ENCODE measurements at places on chromosomes 11 and 22. TPM values are rescaled to one million over a fixed set of nuclear protein-coding genes. Genes with fewer than 3 reads are reported as not detected.
A peak's percentile ranks its signal among the peaks of the same experiment; 100 is the strongest.

- no peak for DNase-seq
Measured at GRCh38 chr11:124113890-124114289, 1.4 kb upstream of the VWA5A start.

- no peak for DNase-seq
Measured at GRCh38 chr11:117535201-117535849, 207.7 kb downstream of the CEP164 start.

GRCh38 chr22:49284056-49284784 is 543.5 kb downstream of the BRD1 start:
- no peak for DNase-seq

DNA sequence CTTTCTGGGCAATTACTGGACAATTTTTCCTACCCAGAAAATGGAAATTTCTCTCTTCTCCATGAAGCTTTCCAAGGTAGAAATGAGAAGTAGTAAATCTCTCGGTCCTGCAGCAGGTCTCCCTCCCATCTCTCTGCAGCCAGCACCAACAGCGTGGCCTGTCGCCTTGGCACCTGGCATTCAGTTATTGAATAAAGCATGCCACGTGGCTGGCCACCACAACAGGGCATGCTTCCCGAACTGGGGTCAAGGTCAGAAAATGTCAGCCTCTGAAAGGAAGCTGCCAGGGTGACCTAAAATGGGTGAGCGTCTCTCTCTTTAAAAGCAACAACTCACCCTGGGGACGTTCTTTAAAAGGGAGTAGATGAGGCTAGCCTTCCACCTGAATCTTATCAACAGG is 14.0 kb downstream of the CACNG2 start:
- DNase-seq = no peak

GRCh38 chr22:26573026-26573662 is 16.8 kb downstream of the TPST2 start:
- DNase-seq = no peak

- DNase-seq = no peak
Measured at GRCh38 chr22:29824677-29825076, 13.4 kb downstream of the ASCC2 start.

DNA sequence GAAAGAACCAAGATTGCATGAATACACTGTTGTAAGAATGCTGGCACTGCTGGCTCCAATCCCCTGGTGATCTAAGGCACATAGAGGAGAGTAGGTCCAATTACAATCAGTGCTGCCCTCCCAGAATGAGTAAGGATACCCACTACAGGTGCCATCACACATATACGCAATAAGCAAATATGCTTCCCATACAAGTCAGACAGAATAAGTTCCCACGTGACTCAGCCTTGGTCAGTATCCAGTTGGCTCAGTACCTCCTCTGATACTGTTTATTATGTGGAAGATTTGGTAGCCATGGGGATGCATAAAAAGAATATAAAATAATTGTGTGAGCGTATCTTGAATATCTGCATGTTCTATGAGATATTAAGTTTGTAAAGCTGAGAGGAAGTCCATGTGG is 8.9 kb upstream of the OR2D3 start:
- DNase-seq = no peak

DNA sequence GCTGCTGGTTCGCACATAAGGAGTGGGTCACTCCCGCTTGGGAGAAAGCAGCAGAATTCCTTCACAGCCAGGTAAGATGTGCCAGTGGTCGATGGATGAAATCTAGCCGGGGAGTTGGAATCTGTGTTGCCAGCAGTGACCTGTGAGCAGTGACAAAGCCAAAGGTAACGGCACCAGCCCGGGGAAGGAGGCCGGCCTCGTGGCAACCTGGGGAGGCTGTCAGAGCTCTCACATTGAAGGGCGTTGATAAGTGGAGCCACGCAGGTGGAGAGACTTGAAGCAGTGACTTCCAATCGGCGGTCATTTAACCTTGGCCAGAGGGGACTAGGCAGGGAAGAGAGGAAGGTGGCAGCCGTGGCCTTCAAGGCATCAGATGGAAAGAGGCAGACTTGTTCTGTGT is 58.8 kb downstream of the ARHGAP8 start:
- no peak for DNase-seq

- DNase-seq = peak; percentile 1
Measured at GRCh38 chr11:2589538-2589934, 110.3 kb downstream of the KCNQ1OT1 start.

GRCh38 chr11:70862093-70862492 is 390.3 kb downstream of the SHANK2 start:
- no peak for DNase-seq

GRCh38 chr22:50048061-50048765 is 9.9 kb downstream of the TTLL8 start:
- DNase-seq = no peak

GRCh38 chr11:113681711-113682413 is 24.2 kb downstream of the TMPRSS5 start:
- DNase-seq = no peak

GRCh38 chr11:71396548-71397123 is 51.6 kb downstream of the DHCR7 start:
- no peak for DNase-seq

GRCh38 chr11:107566569-107566968 is 1.0 kb upstream of the ALKBH8 start:
- no peak for DNase-seq

DNA sequence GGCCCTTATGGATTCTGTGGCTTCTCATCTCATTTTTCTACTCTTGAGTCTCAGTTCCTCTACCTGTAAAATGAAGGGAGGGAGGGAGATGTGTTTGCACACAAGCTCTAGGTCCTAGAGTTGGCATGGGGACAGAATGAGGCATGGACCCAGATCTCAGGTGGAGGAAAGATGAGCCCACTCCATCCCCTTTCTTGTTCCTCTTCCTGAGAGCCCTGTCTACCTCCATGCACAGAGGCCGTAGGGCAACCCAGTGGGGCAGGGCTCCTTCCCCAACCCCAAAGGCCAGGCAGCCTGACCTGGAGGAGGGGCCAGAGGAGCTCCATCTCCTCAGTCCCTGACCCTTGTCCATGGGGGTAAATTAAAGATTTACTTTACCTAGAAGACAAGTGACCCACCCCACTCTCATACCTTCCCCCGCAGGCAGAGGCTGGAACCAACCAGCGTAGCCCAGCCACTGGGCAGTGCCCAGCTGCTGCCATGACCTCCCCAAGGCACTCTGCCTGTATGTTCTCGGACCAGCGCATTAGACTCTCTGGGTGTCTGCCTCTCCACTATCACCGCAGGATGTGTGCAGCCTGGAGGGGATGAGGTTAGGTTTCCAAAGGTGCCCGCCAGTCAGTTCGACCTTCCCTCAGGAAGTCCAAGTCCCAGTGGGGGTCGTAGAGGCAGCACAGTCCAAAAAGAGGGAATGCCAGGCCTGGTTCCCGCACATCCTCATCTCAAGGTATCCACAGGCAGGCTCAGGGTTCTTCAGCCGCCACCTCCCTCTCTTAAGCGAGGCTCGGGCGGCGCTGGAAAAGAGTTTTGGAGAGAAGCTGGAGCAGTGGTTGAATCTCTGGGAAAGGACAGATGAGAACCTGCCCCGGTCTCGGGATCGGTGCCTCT is 3.0 kb downstream of the SMTN start:
- DNase-seq = no peak

- DNase-seq = no peak
Measured at GRCh38 chr11:5700421-5701054, 10.9 kb downstream of the TRIM22 start.

DNA sequence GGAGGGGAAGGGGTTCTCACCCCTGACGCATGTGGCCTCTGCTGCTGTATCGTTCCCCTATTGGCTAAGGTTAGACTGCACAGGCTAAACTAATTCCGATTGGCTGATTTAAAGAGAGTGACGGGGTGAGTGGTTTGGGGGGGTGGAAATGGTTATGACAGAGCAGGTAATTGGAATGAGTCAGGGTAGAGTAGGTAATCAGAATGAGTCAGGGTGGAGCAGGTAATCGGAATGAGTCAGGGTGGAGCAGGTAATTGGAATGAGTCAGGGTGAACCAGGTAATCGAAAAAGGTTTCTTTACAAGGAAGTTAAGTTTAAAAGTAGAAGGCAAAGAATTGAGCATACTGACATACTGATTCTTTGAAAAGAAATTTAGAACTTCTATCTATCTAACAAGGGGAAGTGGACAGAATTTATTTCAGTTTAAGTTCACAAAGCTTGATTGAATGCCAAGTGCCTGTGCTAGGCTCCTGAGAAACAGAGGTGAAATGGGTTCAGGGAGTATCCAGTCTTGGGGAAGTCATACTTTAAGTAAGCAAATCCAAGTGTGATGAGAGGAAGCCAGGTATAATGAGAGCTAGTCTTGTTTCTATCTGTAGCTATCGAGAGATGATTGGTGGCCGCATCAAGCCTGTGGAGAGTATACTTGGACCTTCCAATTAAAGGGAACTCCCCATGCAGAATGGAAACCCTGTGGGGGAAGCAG is 58.0 kb downstream of the C11orf91 start:
- peak; percentile 37 for DNase-seq

DNA sequence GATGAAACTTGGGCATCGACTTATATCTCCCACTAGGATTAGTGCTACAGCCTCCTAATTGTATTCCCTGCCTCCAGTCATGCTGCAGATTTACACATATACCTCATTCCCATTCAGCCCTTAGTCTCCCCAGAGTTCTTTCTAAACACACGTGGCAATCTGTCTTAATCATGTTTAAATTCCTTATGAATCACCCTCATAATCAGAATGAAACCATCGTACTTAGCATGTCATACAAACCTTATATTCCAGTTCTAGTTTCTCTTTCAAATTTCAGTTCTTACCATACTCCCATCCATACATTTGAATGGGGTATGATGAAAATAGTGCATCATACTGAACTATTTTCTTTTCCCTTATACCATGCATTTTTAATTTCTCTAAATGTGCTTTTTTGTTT is 6.0 kb upstream of the OR10A2 start:
- DNase-seq = no peak

DNA sequence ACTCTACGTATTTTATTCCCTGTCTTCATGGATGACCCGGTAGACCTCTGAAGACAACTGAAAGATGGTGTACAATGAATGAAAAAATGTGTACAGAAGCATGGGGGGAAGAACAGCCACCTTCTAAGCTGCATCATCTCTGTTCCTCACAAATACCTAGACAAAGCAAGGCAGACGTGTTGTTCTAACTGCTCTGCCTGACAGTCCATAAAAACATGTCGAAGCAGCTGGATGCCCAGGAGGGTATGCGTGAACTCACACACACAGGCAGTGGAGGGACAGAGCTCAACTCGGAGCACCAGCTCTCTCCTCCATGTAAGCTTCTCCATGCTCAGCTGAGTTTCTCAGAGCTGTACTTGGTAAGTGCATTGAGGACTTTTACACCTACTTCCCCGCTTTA is 327.4 kb downstream of the CTTN start:
- no peak for DNase-seq

DNA sequence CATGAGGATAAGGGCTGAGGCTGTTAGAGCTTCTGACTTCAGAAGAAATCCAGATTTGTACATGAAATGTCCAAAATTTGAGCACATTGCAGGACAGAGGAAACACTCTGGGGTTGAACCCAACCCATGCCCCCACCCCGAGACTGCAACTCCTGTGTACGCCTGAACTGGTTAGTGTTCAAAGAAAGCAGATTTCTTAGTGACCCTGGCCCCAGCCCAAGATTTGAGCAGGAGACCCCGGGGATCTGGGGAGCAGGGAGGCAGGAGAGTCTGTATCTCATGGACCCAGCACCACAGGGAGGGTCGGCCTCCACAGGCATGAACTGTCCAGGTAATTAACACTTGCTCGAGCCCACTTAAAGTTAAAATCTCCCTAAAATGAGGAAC is 69.3 kb upstream of the WNT7B start:
- no peak for DNase-seq

DNA sequence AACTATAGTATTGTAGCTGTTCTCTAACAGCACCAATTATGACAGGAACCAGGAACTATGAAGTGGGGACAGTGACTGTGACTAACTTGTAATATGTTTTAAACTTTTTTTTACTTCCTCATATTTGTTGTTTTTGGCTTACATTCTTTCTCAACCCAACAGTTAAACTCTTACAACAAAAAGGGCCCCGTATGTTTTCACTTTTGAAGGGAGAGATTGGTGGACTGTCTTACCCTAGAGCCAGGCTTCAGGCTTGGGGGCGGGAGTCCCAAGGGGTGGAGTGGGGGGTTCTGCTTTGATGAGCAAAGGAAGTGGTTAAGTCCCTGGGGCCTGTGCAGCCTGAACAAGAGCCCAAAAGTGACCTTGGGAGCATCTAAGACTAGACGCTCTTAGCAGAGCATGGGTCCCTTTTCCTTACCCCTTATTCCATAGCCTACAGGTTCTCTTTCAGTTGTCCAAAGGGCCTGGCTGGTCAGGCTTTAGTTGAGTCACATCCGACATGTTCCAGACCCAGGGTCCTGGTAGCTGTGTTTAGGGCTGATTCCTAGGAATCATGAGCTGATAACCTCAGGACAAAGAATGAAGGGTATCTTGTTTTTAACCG is 38.8 kb downstream of the STIM1 start:
- peak; percentile 35 for DNase-seq

DNA sequence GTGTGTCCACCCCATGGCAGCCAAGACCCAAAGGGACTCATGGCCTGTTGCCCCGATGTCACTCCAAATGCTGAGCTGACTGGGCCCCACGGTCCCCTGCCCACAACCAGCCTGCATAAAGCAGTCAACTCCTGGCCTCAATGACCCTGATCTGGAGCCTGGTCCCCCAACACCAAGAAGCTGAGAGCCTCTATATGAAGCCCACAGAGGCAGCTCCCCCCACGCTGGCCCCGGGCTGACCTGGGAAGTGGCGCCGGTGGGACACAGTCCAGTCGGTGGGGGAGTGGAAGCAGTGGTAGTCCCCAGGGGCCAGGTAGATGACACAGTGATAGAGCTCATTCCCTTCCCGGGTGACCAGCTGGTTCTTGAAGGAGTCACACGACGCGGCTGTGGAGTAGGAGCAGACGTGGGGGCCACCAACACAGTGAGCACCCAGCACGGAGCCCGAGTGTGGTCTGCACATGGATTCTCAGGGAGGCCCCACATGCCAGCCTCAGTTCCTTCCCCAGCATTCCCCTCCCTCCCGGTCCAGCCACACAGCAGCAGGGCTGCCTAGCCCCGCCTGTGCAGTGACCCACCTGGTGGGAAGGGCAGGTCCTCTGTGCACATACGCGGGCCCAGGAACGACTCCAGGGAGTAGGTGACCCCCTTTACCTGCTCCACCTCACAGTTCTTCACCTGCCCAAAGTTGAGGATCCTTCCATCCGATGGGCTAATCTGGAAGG is 41.1 kb downstream of the PISD start:
- DNase-seq = no peak

SLC5A1 gene
- not detected for total RNA-seq

RDX gene
- 56.2 TPM for total RNA-seq

APOBEC3B gene
- total RNA-seq = 43.9 TPM

LIN7C gene
- total RNA-seq = 27.6 TPM

AGBL2 gene
- 4.2 TPM for total RNA-seq

PTGDR2 gene
- total RNA-seq = 0.33 TPM

LAYN gene
- total RNA-seq = 0.26 TPM

MUC2 gene
- not detected for total RNA-seq

PIH1D2 gene
- total RNA-seq = 0.56 TPM

PHF21B gene
- not detected for total RNA-seq

SMC1B gene
- total RNA-seq = 1.1 TPM

TRIM48 gene
- total RNA-seq = not detected

SRPRA gene
- total RNA-seq = 142 TPM

UPB1 gene
- 0.31 TPM for total RNA-seq

DAGLA gene
- 0.15 TPM for total RNA-seq

TRIM34 gene
- 11.9 TPM for total RNA-seq
